ENCODE measurements at places on chromosomes 5 and 9.

- no peak for DNase-seq
Measured at GRCh38 chr9:133107961-133108793, 12.9 kb downstream of the RALGDS start.

DNA sequence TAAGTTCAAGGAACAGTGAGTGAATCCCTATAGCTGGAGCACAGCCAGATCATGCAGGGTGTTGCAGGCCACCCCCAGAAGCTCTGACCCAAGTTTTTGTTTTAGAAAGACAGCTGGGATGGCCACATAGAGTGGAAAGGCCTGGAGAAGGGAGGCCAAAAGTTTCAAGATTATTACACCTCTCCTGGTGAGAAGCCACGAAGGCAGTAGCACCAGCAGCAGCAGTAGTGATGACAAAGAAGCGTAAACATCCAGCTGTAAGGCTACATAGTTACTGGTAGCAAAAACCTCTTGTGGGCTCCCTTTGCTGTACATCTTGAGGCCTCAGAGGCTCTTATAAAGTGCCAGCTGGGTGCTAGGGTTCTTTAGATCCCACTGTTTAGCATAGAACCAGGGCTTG lies 11.8 kb downstream of the ADAMTSL1 start:
- DNase-seq = no peak

DNA sequence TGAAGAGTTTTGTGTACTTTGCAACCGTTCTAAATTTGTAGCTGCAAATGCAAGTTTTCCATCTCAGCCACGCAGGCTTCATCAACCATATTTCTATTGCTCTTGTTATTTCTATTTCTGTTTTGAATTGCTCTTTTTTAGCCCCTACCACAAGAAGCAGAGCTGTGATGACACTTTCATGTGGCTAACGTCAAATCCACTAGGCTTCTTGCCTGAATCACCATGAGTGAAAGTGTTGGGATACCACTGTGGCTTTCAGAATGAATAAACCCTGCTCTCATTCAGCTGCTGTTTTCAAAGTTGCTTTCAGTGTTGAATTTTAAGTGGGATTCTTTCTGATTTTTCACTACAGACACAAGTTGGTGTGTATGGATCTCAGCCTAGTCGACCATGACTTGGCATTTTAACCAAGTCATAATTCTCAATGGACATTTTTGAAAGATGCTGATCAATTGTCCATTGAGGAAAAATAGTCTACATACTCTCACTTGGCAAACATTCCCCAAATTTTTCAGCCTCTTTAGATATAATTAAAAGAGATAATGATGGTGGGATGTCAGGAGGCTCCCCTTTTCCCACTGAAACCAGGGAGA lies 41.0 kb upstream of the MTAP start:
- DNase-seq = no peak

DNA sequence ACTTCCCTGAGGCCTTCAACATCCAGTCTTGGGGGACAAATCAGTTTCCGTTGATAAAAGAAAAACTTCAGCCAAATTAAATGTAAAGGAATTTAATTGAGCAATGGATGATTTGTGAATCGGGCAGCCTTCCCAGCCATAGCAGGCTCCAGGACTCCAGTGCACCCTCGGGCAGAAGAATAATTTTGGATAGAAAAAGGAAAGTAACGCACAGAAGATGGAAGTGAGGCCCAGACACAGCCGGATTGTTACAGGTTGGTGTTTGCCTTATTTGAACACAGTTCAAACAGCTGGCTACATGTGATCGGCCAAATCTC lies 19.1 kb downstream of the MRPL36 start:
- DNase-seq = no peak

GRCh38 chr5:131068893-131069643 lies 96.0 kb downstream of the HINT1 start:
- DNase-seq = peak; percentile 48

GRCh38 chr9:89312222-89312571 lies 1.2 kb downstream of the CKS2 start:
- DNase-seq = no peak

DNA sequence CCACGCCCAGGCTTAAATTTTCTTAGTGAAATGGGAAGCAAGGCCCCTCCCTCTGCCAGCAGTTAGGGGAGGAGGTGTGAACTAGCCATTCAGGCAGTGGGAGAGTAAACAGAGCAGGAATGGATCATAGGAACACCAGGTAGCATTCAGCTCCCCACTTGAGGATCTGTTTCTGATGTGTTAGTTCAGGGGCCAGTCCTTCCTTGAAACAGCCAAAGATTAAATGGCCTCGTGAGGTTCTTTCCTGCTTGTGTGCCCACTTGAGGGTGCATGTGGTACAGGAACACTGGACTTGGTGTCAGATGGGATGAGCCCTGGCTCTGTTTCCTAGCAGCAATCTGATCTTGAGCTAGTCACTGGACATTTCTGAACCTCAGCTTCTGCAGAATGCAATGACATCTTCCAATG lies 21.2 kb downstream of the FAXDC2 start:
- DNase-seq = no peak

DNA sequence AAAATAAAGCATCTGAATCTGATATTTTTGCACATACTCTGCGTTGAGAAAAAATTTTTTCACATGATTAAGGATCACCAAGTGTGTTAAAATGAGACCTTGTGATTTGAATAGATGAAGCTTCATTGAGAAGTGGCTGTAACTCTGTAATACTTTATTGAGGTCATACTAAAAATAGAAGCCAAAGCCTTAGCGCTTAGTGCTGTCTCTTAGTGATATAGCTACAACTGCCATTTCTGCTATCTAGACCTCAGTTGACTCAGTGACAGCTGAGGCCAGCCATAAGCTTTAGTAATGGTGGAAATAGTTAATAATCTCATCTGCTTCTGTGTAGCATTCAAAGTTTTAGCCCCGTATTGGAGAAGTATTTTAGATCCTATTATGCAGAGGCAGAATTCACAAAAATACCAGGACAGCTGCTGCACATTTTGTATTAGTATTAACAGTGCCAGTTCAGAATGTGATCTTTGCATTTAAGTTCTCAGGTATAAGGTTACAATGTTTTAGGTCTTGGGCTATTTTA lies 107.4 kb upstream of the SGCD start:
- no peak for DNase-seq

- DNase-seq = no peak
Measured at GRCh38 chr5:99814321-99815063, 720.7 kb upstream of the FAM174A start.

- no peak for DNase-seq
Measured at GRCh38 chr9:128892221-128892921, 10.4 kb downstream of the LRRC8A start.

GRCh38 chr9:132168347-132168746 lies 6.5 kb downstream of the NTNG2 start:
- no peak for DNase-seq

DNA sequence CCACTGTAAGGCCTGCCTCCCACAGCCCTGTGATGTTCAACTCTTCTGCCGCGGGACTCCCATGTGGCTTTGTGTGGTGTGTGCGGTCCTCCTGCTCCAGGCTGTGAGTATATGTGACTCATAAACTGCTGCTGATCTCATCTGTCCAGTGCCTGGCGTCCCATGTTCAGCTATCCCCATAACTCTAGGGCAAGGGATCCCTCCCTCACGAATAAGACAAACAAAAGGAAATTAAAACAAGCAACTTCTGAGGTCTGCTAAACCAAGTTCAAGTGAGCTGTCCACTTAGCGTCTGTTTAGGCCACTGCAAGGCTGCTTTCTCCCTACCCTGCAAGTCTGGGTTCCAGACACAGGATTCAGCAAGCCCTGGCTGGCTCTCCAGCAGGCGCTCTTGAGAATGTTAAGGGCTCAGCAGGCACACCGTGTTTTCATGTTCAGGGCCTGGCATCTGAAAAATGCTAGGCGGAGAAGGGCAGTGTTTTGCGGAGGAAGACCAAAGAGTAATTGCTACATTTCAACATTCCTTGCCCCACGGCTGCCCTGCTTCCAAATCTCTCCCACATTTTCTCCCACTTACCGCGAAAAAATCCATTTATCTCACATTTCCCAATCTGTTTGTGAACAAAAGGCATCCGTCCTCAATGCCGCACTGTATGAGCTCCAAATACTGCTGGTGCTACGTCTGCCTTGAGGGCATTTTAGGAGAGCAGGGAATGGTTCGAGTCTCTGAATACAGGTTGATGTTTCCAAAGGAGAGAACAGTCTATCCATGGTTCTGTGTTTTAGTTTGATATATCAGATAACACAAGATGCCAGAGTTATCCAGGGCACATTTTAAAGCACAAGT lies 280.2 kb downstream of the SEMA5A start:
- no peak for DNase-seq

- no peak for DNase-seq
Measured at GRCh38 chr9:107548298-107549142, 59.0 kb upstream of the KLF4 start.

- no peak for DNase-seq
Measured at GRCh38 chr5:137693307-137693950, 42.5 kb downstream of the KLHL3 start.

GRCh38 chr5:149156435-149157083 lies 15.3 kb downstream of the ABLIM3 start:
- DNase-seq = no peak

DNA sequence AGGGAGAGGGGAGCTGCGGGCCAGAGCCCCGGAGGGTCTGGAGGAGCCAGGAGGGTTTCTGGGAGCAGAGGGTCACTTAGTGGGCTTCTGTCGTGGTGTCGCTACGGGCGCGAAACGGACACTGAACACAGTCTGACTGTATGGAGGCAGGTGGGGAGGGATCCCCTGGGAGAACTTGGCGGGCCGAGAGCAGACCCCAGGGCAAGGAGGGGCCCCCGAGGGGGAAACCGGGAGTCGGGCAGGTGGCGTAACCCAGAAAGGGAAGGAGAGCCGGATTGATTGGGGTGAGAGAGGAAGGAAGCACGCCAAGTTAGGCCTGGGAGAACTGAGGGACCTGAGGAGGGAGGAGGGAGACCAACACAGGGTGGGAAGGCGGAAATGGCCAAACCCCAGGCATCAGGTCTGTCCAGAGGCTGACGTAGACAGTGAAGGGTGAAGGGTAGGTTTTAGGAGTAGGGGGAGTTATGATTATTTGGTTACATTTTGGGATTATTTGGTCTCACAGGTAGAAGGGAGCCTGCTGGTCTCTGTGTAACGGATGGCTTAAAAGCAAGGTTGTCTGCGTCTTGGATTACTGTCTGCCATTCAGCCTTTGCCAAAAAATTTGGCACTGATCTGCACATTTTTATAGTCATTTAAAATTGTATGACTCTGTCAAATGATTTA lies 3.3 kb upstream of the MSMP start:
- no peak for DNase-seq

- DNase-seq = no peak
Measured at GRCh38 chr9:97501177-97501971, at the start of gene TMOD1. Gene TMOD1, plus strand, starts transcription at chr9:97501666. Its CDS starts 22,523 bp downstream, at chr9:97524189.

DNA sequence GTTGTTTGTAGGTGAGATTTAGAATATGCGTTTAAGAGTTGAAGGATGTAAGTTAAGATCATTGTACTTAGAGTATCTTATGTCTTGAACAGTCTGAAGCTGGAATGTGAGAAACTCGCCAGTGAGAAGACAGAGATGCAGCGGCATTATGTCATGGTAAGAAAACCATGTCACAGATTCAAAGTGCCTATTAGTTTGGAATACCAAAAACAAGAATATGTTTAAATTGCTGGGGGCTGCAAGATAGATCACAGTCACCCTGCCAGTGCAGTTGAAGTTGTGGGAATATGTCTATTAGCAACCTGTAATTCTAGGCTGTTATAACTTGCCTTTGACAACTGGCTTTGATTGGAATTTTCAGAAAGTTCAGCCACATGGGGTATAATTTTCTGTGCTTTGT lies 3.0 kb downstream of the TLE4 start:
- no peak for DNase-seq

GRCh38 chr9:95116808-95117204 lies 200.7 kb downstream of the FANCC start:
- DNase-seq = no peak
